ENCODE measurements at places on chromosomes 3 and 15.

DNA sequence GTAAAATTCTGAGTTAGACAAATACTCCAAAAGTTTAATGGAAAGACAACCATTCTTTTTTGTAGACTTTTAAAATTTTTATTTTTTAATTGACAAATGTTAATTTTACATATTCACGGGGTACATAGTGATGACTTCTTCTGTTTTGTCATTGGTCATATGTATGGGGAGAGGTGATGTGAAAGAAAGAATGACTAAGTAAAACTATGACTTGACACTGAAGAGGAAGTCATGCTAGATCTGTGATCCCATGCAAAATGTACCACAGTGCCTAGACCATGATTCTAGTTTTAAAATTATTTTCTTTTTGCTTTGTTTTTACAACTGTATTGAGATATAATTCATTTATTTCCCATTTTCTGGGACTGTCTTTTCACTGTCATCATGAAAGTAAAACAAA is 281.6 kb downstream of the MBNL1 start:
- DNase-seq, result no peak

DNA sequence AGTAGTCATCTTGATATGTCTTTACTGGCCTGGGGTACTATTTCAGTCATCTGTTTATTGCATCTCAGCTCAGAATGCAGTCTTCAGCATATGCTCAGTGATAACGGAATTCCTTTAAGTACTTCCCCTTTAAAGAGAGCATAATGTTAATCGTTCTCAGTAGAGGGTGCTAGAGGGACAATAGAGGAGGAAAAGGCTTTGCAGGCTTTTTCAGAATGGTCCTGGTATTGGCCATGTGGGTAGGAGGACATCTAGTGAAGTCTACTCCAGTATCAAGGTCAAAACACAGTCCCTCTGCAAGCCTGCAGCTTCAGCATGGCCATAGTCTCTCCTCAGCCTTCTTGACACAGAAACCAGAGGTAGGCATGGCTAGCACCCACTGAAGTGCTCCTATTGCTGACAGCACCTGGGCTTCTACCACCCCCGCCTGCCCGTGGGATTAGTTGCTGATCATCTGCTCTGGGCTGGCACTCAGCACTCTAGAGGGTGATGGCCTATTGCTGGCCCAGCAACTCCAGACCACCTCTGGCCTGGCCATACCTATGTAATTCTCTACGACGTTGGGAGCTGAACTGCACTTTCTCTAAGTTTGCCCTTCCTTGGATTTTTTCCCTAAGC is 65.4 kb downstream of the KCNH8 start:
- peak; percentile 12 for DNase-seq

DNA sequence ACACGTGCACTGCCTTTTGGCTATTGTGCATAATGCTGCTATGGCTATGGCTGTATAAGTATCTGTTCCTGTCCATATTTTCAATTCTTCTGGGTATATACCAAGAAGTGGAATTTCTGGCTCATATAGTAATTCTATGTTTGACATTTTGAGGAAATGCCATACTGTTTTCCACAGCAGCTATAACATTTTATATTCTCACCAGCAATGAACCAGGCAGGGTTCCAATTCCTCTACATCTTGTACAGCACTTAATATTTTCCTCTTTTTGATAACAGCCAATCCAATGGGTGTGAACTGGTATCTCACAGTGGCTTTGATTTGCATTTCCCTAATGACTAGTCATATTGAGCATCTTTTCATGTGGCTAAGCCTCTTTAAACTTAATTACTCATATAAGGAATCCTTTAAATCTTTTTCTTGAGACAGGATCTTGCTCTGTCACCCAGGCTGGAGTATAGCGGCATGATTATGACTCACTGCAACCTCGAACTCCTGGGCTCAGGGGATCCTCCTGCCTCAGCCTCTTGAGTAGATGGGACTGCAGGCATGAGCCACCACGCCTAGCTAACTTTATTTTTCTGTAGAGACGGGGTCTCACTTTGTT is 38.1 kb upstream of the IGDCC4 start:
- no peak for DNase-seq

GRCh38 chr3:72694398-72694797 is 153.8 kb downstream of the SHQ1 start:
- no peak for DNase-seq

DNA sequence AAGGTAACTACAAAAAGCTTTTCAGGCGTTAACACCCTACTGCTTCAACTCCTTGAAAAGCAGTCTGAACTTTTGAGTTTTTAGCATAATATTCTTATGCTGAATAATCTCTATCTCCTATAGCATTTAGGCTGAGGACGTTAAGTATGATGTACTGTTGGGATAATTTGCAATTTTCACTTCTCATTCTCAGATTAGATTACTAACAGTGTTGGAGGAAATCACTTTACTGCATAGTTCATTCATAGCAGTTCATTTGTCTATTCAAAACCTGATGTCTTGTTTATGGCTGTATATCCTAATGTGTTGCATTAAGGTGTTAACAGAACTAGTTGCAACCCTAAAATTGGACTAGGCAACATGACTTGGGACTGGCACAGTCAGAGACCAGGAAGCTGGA is 983.1 kb downstream of the FHIT start:
- no peak for DNase-seq

GRCh38 chr15:101444807-101445508 is 44.5 kb downstream of the PCSK6 start:
- DNase-seq, result no peak

GRCh38 chr15:46343196-46343935 is 708.5 kb downstream of the SQOR start:
- DNase-seq, result no peak

Measured in HuH-7.5 (cell line).